Endothelial cell of umbilical vein (primary cell): ENCODE measurements at places on chromosomes 16 and 17. TPM values are rescaled to one million over a fixed set of nuclear protein-coding genes. Genes with fewer than 3 reads are reported as not detected.

The TMEM204 gene
- 32.5 and 37.5 TPM in 2 replicates for total RNA-seq

- H3K36me3 ChIP-seq, result peaks cover 4% of the 10 kb centered on the region
- no peaks in the 10 kb centered on the region for H3K27me3 ChIP-seq
- no peaks in the 10 kb centered on the region for H3K4me1 ChIP-seq
- no peak overlapping the region for H3K4me3 ChIP-seq
- no peak overlapping the region for H3K27ac ChIP-seq
- no peak for DNase-seq
Measured at GRCh38 chr16:23651943-23652468, 10.7 kb downstream of the DCTN5 start.

The NOD2 gene
- 0.58 TPM in 1 of 2 replicates, not detected in the other for total RNA-seq

DNA sequence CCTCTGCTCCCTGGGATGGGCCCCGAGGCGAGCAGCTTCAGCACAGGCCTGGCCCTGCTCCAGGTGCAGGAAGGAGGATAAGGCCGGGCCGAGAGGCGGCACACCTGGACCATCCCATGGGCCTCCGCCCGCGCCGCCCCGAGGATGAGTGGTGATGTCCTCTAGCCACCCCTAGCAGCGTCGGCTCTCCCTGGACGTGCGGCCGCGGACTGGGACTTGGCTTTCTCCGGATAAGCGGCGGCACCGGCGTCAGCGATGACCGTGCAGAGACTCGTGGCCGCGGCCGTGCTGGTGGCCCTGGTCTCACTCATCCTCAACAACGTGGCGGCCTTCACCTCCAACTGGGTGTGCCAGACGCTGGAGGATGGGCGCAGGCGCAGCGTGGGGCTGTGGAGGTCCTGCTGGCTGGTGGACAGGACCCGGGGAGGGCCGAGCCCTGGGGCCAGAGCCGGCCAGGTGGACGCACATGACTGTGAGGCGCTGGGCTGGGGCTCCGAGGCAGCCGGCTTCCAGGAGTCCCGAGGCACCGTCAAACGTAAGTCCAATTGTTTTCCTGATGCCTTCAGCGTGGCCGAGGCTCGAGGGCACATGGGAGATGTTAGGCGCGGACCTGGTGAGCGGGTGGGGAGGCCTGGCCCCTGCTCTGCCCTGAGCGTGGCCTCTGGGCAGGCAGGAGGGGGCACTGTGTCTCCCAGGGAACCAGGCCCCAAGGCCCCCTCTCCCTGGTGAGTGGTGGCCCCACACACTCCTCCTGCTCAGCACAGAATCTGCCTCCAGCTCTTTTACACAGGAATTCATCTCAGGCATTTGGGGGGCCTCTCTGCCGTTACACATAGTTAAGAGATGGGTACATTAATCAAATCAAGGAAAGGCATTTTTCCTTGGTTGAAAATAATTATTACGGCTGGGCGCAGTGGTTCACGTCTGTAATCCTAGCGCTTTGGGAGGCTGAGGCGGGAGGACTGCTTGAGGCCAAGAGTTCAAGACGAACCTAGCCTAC is 855 bp downstream of the TMEM204 start:
- peaks cover 37% of the 10 kb centered on the region for H3K4me1 ChIP-seq
- H3K27ac ChIP-seq, result peak overlapping the region; percentile 67
- peaks cover 22% of the 10 kb centered on the region for H3K36me3 ChIP-seq
- peak overlapping the region; percentile 39 for H3K4me3 ChIP-seq
- H3K27me3 ChIP-seq, result no peaks in the 10 kb centered on the region

DNA sequence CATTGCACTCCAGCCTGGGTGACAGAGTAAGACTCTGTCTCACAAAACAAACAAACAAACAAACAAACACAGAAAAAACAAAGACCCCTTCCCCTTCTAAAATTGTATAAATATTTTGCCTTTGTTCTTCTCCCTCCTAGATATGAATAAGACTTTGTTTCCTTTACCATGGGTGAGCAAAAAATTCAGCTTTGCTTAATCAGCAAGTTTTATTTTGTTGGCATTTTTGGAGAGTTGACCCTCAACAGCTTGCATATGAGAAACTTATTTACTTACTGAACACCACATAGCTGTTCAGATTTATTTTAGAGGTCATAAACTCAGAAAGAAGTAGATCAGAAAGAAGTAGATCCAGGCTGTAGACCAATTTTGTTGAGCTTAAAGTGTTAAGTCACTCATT is 395.2 kb upstream of the TOM1L1 start:
- H3K4me1 ChIP-seq, result no peaks in the 10 kb centered on the region
- no peak for DNase-seq
- H3K36me3 ChIP-seq, result no peaks in the 10 kb centered on the region
- H3K4me3 ChIP-seq, result no peak overlapping the region

GRCh38 chr17:35514564-35514963 is 22.9 kb downstream of the SLFN12L start:
- no peaks in the 10 kb centered on the region for H3K4me1 ChIP-seq
- H3K36me3 ChIP-seq, result no peaks in the 10 kb centered on the region

DNA sequence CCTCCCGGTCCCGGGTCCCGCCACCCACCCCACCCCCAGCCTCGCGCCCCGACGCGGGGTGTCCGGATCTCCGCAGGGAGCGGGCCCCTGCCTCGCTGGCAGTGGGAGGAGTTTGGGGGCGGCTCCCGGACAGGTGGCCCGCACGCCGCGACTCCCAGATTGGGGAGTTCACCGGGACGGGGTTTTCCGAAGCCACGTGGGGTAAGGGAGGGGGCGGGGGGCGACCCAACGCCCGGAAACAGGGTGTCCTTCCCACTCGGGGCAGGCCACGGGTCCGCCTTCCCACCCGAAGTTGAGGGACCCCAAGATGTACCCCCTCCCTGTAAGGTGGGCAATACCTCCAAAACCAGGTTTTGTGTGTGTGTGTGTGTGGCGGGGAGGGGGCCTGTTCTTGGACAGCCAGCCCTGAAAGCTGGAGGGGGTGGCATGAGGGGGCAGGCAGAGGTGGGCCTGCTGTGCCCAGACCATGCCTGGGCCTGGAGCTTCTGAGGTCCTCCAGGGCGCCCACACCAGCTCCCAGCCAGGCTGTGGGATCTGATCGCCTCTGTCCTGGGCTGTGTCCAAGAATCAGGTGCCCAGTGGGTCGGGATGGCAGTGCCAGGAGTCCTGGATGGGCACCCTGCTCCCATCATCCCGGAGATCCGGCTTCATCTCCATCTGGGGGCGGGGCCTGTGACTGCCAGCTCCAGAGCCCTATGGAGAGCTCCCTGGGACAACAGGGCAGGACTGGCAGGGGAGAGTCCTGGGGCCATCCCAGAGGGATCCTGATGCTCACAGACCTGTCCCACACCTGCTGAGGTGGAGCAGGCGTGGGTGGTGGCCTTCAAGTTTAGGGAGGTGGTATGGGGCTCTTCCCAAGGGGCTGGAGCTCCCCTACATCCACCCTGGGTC is 767 bp downstream of the SYNGR2 start:
- H3K27me3 ChIP-seq, result no peaks in the 10 kb centered on the region
- H3K4me3 ChIP-seq, result peak overlapping the region; percentile 74
- peak; percentile 46 for DNase-seq
- no peak overlapping the region for H3K27ac ChIP-seq

- no peak for DNase-seq
- no peak overlapping the region for H3K4me3 ChIP-seq
- no peaks in the 10 kb centered on the region for H3K36me3 ChIP-seq
- H3K27me3 ChIP-seq, result no peaks in the 10 kb centered on the region
Measured at GRCh38 chr16:68490358-68490757, 42.0 kb upstream of the SMPD3 start.

- H3K36me3 ChIP-seq, result no peaks in the 10 kb centered on the region
- no peak for DNase-seq
- no peaks in the 10 kb centered on the region for H3K4me1 ChIP-seq
- no peak overlapping the region for H3K4me3 ChIP-seq
- no peak overlapping the region for H3K27ac ChIP-seq
- no peaks in the 10 kb centered on the region for H3K27me3 ChIP-seq
Measured at GRCh38 chr16:65737831-65738230, 616.0 kb upstream of the CDH11 start.

- peaks cover 31% of the 10 kb centered on the region for H3K4me1 ChIP-seq
- H3K36me3 ChIP-seq, result peaks cover 5% of the 10 kb centered on the region
- peak; percentile 96 for DNase-seq
- H3K27me3 ChIP-seq, result no peaks in the 10 kb centered on the region
- no peak overlapping the region for H3K4me3 ChIP-seq
Measured at GRCh38 chr16:81625544-81626153, 153.4 kb upstream of the PLCG2 start.

DNA sequence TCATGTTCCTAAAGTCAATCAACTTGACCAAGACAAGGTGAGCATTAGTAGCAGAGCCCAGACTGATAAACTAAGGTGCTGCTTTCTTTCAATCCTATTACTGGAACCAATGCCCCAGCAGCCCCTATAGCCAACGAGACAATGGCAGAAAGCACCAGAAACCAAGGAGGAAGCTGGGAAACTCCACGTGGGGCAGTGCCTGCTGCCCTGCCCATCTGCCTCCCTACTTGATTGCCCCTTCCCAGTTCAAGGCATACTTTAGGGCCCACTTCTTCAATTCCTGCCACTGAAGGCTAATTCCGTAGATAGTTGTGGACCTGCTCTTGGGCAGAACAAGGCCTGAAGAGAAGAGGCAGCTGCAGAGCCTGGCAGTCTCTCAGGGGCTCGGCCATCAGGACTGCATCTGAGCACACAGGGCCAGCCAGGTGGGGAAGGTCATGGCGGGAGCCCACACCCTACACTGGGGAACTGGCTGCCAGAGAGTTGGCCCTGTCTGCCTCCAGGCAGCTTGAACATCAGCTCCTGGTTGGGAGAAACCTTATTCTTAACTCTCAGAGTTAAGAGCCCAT is 30.9 kb downstream of the WSB1 start:
- peaks cover 12% of the 10 kb centered on the region for H3K4me1 ChIP-seq
- no peak overlapping the region for H3K27ac ChIP-seq

- H3K36me3 ChIP-seq, result peaks cover 4% of the 10 kb centered on the region
- DNase-seq, result no peak
- H3K4me3 ChIP-seq, result no peak overlapping the region
- H3K27ac ChIP-seq, result no peak overlapping the region
- H3K4me1 ChIP-seq, result peaks cover 4% of the 10 kb centered on the region
- H3K27me3 ChIP-seq, result no peaks in the 10 kb centered on the region
Measured at GRCh38 chr16:70375636-70376611, 29.2 kb downstream of the DDX19A start.

GRCh38 chr17:68624381-68624780 is 23.2 kb upstream of the FAM20A start:
- no peak overlapping the region for H3K27ac ChIP-seq
- H3K4me1 ChIP-seq, result no peaks in the 10 kb centered on the region
- DNase-seq, result no peak
- no peaks in the 10 kb centered on the region for H3K36me3 ChIP-seq

DNA sequence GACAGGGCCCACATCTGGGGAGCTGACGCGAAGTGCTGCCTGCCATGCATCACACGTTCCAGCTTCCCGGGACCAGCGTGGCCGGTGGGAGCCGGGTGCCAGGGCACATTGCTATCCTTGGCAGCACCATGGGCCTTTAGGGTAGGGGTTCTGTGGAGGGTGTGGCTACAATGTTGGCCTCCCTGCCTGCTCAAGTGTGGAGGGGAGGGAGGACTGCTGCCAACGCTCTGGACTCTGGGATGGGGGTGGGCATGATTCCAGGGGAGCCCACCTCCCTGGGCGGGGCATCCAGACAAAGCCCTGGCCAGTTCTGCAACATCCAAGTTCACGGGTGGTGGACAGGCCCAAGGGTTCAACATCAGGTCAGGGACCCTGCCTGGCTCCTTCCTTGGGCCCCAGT is 13.9 kb downstream of the GRB7 start:
- H3K36me3 ChIP-seq, result no peaks in the 10 kb centered on the region
- peaks cover 6% of the 10 kb centered on the region for H3K27me3 ChIP-seq
- no peak overlapping the region for H3K4me3 ChIP-seq
- DNase-seq, result no peak

The KRTAP2-1 gene
- not detected in 2 replicates for total RNA-seq

GRCh38 chr16:50275428-50276325 is 9.3 kb downstream of the ADCY7 start:
- no peak overlapping the region for H3K4me3 ChIP-seq
- H3K36me3 ChIP-seq, result no peaks in the 10 kb centered on the region
- H3K27ac ChIP-seq, result no peak overlapping the region
- H3K4me1 ChIP-seq, result no peaks in the 10 kb centered on the region
- H3K27me3 ChIP-seq, result no peaks in the 10 kb centered on the region

The HOXB4 gene
- total RNA-seq, result 11.2 and 13.1 TPM in 2 replicates

The TLCD3B gene
- 0.86 and 0.99 TPM in 2 replicates for total RNA-seq

GRCh38 chr16:69150146-69150865 is 17.9 kb downstream of the UTP4 start:
- no peak overlapping the region for H3K4me3 ChIP-seq
- H3K27ac ChIP-seq, result no peak overlapping the region
- DNase-seq, result peak; percentile 85
- peaks cover 13% of the 10 kb centered on the region for H3K36me3 ChIP-seq
- no peaks in the 10 kb centered on the region for H3K27me3 ChIP-seq

The GP1BA gene
- total RNA-seq, result not detected in 2 replicates

DNA sequence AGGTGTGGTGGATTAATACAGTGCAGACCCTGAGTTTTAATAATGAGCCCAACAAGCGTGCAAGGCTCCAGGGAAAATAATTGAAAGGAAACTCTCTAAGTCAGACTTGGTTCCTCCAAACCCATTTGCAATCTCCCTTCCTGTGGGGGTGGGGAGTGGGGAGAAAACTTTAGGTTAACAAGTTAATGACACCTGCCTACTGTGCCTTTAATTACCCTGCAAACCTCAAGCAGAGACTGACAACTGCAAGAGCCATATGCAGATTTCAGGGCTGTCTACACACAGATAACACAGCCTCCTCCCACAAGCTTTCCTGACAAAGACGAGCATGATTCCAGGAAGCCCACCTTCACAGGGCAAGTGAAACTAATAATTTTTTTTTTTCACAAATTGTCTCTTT is 359.3 kb downstream of the HS3ST4 start:
- no peak for DNase-seq
- no peaks in the 10 kb centered on the region for H3K27me3 ChIP-seq
- H3K4me3 ChIP-seq, result no peak overlapping the region
- H3K27ac ChIP-seq, result no peak overlapping the region

The ADAMTS18 gene
- total RNA-seq, result 2.7 and 27.5 TPM in 2 replicates

The SHISA9 gene
- total RNA-seq, result not detected in 2 replicates

DNA sequence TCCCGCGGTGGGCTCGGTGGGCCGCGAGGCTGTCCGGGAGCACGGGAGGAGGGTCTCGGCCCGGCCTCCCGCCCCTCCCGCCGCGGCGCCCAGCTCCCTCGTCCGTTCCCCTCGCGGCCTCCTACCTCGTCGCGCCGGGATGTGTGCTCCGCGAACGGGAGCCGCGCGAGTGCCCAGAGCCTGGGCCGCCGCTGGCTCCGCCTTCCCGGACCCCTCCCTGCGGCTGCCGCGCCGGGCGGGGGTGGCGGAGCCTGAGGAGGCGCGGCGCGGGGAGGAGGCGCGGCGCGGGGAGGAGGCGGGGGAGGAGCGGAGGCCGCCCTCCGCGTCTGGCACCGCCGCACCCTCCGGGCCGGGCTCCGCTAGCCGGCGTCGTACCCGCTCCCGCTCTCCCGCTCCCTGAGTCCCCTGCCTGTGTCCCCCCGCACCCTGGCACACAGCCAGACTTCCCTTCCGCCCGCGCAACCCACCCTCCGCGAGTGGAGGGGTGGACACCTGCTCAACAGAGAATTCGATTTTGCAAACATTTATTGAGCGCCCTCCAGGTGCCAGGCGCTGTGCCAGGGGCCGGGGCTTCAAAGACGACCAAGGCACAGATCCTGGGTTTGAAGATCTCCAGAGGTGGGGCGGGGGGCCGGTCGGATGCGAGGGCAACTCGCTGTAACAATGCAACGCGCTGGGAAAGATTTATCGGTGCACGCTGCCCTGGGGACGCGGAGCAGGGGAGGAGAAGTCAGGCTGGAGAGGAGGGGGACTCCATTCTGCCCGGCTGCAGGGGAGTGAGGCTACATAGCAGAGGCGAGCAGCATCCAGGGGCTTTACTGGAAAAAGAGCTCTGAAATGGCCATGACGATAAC is at the start of gene MPP3:
TSS of gene MPP3 (minus strand) at position 171 of the 854 bp plus-strand sequence. CDS start 1,240 bp downstream, outside the sequence.
- H3K4me3 ChIP-seq, result peak within 1 kb of the TSS; percentile 85
- DNase-seq, result peak; percentile 66
- H3K27me3 ChIP-seq, result no peaks in the 10 kb centered on the region
- H3K36me3 ChIP-seq, result no peaks in the 10 kb centered on the region
- H3K27ac ChIP-seq, result no peak within 1 kb of the TSS
